ENCODE measurements at places on chromosomes 1 and 21.

DNA sequence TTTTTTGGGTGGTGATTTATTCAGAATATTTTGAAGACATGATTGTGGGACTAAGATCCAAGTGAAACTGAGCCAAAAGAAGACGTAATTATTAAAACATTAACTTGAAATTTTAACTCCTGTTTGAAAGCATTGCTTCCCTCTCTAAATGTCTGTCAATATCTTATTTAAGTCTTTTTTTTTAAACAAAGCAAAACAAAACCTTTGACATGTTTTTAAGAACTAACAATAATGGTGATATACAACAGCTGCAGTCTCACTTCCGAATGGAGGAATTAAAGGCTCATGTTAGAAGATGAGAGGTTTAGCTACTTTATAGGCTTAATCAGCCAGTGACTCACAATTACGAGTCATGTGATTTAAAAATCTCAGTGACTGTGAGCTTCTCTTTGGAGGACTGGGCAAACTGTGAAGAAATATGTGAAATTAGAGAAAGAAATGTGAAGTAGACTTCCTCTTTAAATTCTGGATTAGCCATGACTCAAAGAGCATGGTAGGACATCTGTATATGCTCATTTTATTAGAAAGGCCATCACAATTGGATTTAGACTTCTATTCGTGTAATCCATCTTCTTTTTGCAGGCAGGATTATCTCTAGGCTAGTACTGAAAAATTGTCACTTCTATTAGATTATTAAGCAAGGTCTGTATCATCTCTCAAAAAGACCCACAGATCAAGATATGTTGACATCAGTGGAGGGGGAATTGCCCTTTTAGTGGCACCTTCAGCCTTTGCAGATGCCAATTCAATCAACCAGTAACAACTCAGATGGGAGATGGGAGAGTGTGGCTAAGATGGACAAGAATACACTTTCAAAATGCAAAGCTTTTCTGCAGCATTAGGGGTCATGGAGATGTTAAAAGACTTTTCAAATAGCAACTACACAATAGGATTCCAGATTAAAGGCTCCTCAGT is 28.7 kb downstream of the KCNA3 start:
- DNase-seq: no peak

DNA sequence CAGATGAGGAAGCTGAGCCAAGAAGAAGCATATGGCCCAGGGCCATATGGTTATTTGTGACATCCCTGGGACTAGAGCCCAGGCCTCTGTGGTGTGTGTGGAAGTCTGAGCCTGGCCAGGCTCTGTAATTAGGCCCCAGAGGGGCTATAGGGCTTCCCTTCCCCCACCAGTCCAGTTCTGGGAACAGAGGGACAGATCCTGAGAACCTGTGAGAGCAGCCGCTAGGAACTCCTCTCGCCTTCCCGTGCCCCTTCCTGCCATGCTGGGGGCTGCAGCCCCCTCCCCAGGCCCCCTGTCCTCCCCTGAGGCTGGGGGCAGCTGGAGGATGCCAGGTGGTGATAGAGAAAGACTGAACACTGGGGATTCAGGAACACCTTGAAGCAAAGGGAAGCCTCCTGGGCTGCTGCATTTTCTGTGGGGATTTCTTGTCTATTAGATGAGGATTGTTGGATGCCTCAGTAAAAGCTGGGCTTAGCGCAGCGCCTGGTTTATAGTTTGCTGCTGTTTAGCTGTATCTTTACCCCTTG is 33.3 kb downstream of the COQ8A start:
- DNase-seq: no peak

DNA sequence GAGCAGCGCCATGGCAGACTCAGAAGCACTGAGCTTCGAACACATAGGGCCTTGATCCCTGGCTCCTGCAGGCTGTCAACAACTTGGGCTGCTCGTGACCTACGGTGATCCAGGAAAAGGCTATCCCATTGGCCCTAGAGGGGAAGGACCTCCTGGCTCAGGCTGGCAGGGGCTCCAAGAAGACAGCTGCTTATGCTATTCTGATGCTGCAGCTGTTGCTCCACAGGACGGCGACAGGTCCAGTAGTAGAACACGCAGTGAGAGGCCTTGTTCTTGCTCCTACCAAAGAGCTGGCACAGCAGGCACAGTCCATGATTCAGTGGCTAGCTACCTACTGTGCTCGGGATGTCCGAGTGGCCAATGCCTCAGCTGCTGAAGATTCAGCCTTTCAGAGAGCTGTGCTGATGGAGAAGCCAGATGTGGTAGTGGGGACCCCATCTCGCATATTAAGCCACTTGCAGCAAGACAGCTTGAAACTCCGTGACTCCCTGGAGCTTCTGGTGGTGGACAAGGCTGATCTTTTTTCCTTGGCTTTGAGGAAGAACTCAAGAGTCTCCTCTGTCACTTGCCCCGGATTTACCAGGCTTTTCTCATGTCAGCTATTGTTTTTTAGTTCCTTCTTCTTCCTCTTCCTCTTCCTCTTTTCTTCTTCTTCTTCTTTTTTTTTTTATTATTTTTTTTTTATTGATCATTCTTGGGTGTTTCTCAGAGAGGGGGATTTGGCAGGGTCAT is 18.9 kb downstream of the ITLN2 start:
- no peak for DNase-seq

DNA sequence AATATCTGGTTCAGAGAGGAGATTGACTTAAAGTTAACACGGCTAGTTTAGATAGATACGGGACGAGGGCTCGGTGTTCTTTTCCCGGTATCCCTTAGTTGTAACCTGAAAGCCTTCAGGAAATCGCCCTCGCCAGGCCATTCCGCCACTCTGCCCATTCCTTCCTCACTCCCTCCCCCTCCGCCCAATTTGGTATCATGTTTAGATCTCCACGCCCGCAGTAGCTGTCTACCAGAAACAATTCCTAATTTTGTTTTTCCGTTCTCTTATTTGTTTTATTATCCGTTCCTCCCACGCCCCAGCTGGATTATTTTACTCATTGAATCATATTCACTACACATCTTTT is 685 bp upstream of the VAMP4 start:
- DNase-seq: no peak

DNA sequence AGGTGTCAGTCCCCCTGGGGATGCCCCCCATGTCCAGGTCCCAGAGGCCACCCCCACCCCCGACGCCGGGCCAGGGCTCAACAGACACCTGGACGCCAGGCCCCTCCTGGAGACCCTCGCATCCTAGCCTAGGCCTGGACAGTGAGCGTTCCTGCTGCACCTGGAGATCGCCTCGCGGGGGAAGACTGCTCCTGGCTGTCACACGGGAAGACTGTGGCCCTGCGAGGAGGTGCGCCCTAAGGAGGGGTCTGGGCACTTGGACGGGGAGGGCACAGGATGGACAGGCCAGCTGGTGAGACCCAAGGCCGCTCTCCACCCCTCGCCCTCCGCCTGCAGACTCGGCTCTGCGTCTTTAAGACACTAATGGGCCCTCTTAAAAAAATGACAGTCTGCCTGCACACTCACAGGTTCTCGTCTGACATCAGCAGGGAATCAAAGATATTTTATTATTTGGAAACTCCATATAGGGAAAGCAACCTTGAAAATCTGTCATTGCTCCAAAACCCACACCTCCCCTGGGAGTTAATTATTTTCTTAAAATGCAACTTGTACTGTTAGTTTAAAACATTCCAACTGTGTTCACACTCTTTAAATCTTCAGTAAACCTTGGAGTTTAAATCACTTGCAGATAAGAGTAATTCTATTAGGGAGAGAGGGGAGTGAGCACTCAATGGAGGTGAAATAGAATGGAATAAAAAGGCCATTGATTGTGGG is 45.6 kb upstream of the ACTRT2 start:
- DNase-seq: no peak
